ENCODE measurements at places on chromosomes 13 and 19. TPM values are rescaled to one million over a fixed set of nuclear protein-coding genes. Genes with fewer than 3 reads are reported as not detected.

LILRB5 gene
- total RNA-seq, result not detected

- no peaks in the 10 kb centered on the region for H3K36me3 ChIP-seq
- H3K4me1 ChIP-seq, result no peaks in the 10 kb centered on the region
These were observed 112.4 kb downstream of the SIPA1L3 start for GRCh38 chr19:38019396-38019724.

DNA sequence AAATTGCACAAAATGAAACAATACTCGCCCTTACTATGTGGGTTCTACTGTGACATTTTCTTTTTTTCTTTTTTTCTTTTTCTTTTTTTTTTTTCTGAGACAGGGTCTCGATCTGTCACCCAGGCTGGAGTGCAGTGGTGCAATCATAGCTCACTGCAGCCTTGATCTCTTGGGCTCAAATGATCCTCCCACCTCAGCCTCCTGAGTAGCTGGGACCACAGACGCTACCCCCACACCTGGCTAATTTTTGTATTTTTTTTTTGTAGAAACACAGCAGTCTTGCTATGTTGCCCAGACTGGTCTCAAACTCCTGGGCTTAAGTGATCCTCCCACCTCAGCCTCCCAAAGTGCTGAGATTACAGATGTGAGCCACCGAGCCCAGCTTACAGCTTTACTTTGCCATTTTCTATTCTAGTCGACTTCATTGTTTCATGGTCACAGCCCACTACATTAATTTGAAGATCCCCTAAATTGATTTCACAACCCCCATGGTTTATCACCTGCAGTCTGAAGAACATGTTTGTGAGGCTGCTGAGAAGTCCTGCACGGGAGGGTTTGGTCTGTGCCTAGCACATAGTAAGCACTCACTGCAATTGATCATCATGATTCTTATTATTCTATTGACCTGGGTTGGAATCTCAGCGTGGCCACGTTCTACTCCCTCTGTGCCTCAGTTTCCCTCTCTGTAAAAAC lies 3.8 kb downstream of the BCL3 start:
- no peak overlapping the region for H3K27ac ChIP-seq
- no peak for DNase-seq
- H3K36me3 ChIP-seq, result no peaks in the 10 kb centered on the region
- no peaks in the 10 kb centered on the region for H3K27me3 ChIP-seq
- no peak overlapping the region for H3K4me3 ChIP-seq

GRCh38 chr13:84645196-84646012 lies 763.1 kb upstream of the SLITRK1 start:
- DNase-seq, result no peak
- H3K36me3 ChIP-seq, result no peaks in the 10 kb centered on the region
- H3K4me3 ChIP-seq, result no peak overlapping the region
- H3K4me1 ChIP-seq, result no peaks in the 10 kb centered on the region
- H3K27ac ChIP-seq, result no peak overlapping the region
- no peaks in the 10 kb centered on the region for H3K27me3 ChIP-seq

- no peak overlapping the region for H3K27ac ChIP-seq
- peaks cover 21% of the 10 kb centered on the region for H3K27me3 ChIP-seq
- DNase-seq, result no peak
- no peak overlapping the region for H3K4me3 ChIP-seq
- peaks cover 4% of the 10 kb centered on the region for H3K4me1 ChIP-seq
These were observed 25.6 kb downstream of the F2RL3 start for GRCh38 chr19:16914421-16914820.

Data from K562 (cell line).